ENCODE measurements at places on chromosomes 2 and 18.

DNA sequence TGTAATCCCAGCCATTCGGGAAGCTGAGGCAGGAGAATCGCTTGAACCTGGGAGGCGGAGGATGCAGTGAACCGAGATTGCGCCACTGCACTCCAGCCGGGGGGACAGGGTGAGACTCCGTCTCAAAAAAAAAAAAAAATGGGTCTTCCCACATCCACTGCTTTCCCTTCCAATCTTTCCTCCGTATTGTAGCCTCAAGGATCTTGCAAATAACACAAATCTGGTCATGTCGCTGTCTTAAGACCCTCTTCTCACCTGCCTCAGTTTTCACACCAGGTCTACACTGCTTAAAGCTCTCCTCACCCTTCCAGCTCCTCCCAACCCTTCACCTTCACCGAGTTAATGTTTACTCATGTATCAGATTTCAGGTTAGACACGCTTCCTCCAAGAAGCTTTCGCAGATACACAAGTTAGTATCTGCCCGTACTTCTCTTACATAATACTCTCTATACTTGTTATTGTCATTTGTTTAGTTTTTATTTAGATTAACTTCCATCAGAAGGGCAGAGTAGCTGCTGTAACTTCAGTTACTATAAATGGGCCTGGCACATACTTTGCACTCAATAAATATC lies 1.5 kb downstream of the IER3IP1 start:
- DNase-seq, result no peak

DNA sequence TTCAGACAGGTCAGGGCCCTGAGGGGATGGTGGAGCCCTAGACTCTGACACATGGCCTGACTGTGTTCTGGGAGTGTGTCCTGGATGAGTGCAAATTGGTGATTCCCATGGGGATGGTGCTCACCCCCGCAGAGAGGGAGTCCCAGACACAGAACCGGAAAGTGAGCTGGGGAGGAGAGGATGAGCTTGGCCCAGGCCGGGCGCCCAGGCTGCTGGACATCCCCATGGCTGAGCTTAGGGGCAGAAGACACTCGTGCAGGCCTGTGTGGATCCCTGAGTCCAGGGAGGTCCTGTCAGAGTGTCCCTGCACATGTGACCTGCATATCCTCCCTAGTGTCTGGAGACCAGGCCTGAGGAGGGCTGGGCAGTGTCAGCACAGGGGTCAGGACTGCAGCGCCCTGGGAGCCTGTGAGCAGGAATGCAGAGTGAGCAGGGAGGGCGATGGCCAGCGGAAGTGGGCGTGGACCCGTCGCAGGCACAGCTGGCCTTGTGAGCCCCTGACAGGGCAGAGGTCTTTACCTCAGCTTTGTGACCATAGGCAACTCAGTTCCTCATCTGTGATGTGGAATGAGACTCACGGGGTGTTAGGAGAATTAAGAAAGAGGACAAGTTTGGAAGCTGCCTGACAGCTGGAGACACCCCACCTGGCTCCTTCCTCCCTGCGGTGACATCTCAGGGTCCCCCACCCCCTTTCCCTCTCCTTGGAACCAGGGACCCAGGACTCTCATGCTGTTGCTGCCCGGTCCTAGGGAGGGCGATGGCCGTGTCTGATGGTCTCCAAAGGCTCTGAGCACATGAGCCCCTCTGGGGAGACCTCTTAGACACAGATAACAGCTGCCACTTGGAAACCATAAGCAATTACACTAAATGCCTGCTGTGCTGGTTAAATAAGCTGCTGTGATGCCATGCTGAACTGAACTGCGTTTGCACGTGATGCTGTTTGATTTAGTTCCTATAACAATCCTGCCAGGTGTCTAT lies 62.6 kb upstream of the HS6ST1 start:
- no peak for DNase-seq

GRCh38 chr18:44602380-44602779 lies 78.3 kb upstream of the SETBP1 start:
- no peak for DNase-seq

- no peak for DNase-seq
These were observed 43.7 kb downstream of the TGIF1 start for GRCh38 chr18:3493501-3494244.

- DNase-seq, result no peak
These were observed 37.1 kb upstream of the ZCCHC2 start for GRCh38 chr18:62485684-62486083.

DNA sequence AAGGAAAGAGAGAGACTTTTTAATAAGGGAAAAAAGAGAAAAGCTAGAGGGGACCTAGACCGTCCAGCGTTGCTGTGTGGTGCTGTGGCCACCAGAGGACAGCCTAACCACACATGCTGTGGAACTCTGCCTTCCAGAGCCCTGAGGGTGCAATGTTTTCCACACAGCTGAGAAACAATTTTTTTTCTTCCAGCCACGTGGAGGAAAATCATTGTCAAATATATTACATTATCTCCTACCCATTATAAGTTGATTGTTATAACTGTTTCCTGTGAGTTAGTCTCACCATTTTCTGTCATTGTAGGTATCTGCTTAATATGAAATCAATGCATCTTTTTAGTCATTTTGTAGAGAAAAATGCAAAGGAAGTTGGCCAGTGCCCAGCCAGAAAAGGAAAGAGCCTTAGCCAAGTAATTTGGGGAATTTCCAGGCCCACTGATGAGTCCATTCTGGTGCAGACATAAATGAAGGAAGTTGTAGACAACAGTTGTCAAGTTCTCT lies 5.9 kb upstream of the MRPL19 start:
- peak; percentile 47 for DNase-seq

- no peak for DNase-seq
These were observed 248.6 kb downstream of the EPHA4 start for GRCh38 chr2:221323513-221323912.

GRCh38 chr18:676069-676468 lies 18.6 kb downstream of the TYMS start:
- no peak for DNase-seq

- DNase-seq, result no peak
These were observed 216.2 kb downstream of the PDE1A start for GRCh38 chr2:182210669-182211068.

- DNase-seq, result peak; percentile 58
These were observed 635 bp upstream of the ADRA2B start for GRCh38 chr2:96116879-96117533.

DNA sequence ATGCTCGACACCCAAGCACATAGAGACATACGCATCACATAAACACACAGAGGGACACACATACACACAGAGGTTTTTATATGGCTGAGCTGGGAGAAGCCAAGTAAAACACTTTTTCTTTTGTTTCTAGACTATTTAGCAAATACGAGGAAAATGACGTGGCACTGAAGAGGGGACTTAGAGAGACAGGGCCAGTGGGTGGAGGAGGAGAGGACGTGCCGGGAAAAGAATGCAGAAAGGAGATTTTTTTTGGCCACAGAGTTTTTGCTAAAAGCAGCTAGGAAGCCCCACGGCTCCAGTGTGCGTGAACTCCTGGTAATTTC lies 168.5 kb upstream of the KLF7 start:
- no peak for DNase-seq

DNA sequence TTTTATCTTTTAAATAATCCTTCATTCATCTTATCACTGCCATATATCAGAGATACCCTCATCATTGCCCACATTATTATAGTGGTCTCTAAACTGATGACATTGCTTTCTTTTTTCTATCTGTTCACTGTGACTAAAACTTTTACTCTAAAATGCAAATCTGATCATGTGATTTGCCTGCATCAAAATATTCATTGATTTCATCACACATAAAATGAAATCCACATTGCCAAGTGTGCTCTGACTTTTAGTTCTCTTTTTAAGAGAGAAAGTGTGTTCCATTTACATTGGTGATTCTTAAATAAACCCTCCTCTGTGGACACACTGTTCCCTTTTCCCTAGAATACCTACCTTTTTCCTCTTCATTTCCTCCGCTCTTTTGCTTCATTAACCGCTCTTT lies 7.5 kb downstream of the REL start:
- no peak for DNase-seq

GRCh38 chr18:9103376-9103873 lies 926 bp downstream of the NDUFV2 start:
- DNase-seq, result no peak

- no peak for DNase-seq
These were observed 394.1 kb upstream of the ATP5MC3 start for GRCh38 chr2:175575346-175576258.

DNA sequence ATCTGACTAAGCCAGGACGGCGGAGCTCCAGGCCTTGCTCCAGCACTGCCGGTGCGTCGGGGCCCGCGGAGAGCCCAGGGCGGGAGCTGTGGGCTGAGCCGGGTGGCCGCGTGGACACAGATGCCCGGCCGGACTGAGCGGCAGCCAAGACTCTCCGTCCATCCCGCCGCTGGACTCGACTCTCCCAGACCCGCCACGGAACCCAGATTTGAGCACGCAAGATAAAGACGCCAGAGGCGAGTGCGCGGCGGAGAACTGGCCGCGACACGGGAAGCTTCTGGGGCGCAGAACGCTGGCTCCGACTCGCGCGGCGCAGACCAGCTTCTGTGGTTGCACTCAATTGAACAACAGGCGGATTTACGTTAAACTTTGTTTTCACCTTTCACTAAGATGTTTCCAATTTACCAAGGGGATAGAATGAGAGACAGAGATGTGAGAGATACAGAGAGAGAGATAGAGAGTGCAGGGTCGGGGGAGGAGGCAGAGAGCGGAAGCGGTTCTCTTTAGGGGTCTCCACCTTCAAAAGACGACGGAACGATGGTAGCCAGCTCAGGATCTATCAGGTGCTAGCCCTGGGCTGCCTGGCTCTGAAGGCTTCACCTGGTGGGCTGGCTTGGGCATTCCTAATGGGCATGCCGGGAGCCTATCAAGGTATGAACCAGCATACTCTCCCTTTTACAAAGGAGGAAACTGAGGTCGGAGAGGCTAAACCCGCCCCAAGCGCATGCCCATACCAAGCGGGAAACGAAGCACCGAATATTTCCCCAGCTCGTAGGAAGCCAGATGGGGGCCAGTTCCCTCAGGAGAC lies 10.4 kb upstream of the EN1 start:
- DNase-seq, result no peak

GRCh38 chr18:12517142-12517825 lies 109.6 kb downstream of the PRELID3A start:
- no peak for DNase-seq

GRCh38 chr18:63099848-63100629 lies 219.5 kb downstream of the BCL2 start:
- DNase-seq, result no peak

GRCh38 chr2:220365023-220365422 lies 737.6 kb downstream of the SLC4A3 start:
- no peak for DNase-seq

GRCh38 chr2:185130685-185131084 lies 532.4 kb downstream of the ZNF804A start:
- no peak for DNase-seq

DNA sequence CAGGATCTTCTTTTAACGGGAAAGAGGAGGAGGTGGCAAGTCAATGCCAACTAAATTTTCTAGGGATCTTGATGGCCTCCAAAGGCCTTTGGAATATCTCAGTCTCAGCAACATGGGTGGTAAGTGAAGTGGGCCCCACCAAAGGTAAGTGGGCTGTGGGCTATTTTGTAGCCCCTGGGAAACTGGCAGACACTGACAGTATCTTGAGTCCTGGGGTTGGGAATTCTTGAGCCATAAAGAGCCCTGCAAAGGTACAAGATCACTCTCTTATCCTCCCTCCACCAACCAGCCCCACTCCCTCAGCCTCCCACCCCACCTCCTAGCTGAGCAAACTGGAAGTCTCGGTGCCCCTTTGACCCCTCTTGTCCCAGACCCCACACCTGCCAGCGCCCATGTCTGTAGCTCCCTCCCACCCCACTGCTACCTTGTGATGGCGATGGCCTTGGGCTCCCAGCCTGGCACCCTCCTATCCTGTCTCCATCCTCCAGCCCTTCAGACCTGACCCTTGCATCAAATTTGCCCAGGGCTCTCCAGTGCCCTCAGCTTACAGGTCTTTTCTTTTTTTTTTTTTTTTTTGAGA lies 8.5 kb downstream of the ATP6V1B1 start:
- no peak for DNase-seq

DNA sequence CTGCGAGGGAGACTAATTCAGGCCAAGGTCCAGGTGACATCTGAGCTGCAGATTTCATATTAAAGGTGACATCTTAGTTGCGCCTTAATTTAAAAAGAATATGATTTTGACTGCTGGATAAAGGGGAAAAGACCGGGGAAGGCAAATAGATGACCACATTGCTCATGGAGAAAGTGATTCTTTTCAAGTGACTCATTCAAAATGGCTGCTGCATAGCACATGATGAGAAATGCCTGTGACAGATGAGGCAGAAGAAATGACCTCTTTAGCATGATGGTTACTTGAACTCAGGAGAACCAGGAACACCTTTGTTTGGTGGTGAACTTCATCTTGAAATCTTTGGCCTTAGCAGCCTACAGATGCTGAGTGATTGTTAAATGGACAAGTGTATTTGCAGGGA lies 385.8 kb upstream of the TRIB2 start:
- DNase-seq, result no peak

DNA sequence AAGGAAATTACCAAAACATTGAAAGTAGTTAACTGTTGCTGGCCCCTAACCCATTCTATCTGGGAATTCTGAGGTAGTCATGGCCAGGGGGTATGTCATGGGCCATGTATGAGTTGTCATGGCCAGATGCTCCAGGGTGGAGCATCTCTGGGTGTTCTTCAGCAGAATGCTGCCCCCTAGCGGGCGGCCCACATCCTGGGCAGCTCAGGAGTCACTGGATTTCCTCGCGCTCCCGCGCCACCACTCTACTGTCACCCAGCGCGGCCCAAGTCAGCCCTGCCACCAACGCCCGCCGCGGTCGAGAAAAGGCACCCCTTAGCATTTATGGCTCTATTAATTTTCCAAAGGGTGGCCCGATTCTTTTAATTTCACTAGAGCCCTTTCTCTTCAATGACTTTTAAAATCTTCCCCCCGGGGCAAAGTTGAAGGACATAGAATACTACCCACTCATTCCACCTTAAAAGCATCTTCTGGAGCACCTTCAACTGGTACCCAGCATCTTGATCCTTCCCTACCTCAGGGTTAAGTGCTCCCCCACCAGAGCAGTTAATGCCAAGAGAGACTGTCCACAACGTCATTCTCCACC lies 41.6 kb downstream of the PKDCC start:
- peak; percentile 65 for DNase-seq

DNA sequence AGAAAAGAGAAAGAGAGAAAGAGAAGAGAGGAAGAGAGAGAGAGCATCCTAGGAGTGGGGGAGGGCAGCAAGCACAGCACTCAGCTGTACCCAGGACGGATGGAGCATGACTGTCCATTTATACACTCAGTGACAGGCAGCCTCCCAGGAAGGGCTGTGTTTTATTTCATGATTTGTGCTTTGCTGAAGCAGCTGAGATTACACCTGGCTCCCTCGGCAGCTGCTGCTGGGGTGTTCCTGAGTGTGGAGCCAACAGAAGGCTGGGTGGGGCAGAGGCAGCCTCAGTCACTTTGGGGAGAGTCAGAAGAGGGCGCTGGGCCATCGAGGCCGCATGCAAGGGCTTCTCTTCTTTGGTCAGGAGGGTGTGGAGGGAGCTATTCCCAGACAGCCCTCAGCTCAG lies 47.8 kb upstream of the TEX51 start:
- DNase-seq, result no peak

DNA sequence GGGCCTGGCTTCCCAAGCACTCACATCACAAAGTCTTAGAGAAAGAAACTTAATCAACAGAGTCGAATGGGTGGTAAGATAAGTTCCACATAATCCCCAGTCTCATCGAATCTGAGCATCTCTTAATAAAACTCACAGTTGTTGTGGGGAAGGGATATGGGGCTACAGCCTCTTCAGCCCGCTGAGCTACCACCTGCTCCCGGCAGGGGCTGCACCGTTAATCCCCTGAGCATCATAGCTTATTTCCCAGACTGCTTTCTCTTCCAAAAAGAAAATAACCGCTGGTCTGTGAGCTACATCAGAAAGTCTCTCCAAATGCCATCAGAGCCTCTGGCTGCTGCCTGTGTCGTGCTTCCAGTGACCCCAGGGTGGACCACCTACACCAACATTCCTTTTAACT lies 139.4 kb upstream of the CELF4 start:
- no peak for DNase-seq

Data from activated CD4-positive, alpha-beta T cell treated with anti-CD3 and anti-CD28 coated beads, Interleukin-2, amount 50 U/mL, for 1 hour (primary cell).